ENCODE measurements at places on chromosomes 16 and 17.

- no peak for DNase-seq
These were observed 35.6 kb downstream of the DHRS7B start for GRCh38 chr17:21162394-21162775.

DNA sequence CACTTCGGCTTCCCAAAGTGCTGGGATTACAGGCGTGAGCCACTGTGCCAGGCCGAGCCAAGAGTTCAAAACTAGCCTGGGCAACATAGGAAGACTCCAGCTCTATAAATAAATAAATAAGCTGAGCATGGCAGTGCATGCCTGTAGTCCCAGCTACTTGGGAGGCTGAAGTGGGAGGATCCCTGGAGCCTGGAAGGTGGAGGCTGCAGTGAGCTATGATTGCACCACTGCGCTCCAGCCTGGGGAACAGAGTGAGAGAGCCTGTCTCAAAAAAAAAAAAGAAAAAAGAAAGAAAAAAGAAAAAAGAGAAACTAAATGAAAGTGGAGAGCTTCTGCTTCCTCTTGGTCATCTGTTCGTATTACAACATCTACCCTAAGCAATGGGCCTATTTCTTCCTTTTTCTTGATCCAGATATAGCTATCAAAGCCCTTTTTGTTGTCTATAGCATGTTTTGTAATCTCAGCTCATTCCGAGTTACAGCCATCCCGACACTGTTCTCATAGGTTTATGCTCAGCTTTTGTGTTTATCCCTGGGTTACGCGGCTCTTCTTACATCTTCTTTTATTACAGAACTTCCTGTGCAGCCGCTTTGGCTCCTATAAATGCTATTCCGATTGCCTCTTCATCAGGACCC is 14.1 kb upstream of the MAPK3 start:
- DNase-seq, result no peak

- DNase-seq, result no peak
These were observed 10.8 kb downstream of the THRA start for GRCh38 chr17:40073454-40074174.

DNA sequence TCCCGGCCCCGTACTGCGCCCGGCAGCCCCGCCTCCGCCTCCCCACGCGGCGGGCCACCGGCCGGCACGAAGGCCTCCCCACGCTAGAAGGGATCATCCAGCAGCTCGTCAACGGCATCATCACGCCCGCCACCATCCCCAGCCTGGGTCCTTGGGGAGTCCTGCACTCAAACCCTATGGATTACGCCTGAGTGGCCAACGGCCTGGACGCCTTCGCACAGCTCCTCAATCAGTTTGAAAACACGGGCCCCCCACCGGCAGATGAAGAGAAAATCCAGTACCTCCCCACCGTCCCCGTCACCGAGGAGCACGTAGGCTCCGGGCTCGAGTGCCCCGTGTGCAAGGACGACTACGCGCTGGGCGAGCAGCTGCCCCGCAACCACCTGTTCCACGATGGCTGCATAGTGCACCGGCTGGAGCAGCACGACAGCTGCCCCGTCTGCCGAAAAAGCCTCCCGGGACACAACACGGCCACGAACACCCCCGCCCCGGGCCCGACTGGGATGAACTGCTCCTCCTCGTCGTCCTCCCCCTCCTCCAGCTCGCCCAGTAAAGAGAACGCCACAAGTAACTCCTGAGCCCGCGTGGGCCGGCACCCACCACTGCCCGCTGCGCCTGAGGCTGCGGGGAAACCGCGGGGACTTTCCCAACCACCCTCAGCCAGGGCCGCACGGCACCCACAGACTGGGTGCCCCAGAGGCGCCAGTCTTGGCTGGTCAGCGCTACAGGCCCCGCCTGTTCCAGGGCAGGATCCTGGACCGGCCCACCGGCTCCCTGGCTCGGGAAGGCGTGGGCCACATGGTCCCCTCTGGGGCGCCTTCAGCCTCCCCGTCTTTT is 39.0 kb upstream of the AKAP1 start:
- DNase-seq, result no peak

DNA sequence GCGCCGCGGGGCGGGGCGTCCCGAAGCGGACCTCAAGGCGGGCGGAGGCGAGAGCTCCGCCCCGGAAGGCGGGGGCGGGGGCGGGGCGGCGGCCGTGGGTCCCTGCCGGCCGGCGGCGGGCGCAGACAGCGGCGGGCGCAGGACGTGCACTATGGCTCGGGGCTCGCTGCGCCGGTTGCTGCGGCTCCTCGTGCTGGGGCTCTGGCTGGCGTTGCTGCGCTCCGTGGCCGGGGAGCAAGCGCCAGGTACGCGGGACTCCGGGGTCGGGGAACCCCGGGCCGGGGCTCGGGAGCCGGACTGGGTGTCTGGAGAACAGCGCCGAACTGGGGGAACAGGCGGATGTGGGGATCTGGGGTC is at the start of gene TNFRSF12A:
Gene TNFRSF12A, plus strand, starts transcription at position 122 of the 357 bp plus-strand sequence. Its CDS starts 30 bp downstream, at position 152.
- peak; percentile 87 for DNase-seq

GRCh38 chr17:49459401-49459984 is 35.6 kb upstream of the NGFR start:
- no peak for DNase-seq

DNA sequence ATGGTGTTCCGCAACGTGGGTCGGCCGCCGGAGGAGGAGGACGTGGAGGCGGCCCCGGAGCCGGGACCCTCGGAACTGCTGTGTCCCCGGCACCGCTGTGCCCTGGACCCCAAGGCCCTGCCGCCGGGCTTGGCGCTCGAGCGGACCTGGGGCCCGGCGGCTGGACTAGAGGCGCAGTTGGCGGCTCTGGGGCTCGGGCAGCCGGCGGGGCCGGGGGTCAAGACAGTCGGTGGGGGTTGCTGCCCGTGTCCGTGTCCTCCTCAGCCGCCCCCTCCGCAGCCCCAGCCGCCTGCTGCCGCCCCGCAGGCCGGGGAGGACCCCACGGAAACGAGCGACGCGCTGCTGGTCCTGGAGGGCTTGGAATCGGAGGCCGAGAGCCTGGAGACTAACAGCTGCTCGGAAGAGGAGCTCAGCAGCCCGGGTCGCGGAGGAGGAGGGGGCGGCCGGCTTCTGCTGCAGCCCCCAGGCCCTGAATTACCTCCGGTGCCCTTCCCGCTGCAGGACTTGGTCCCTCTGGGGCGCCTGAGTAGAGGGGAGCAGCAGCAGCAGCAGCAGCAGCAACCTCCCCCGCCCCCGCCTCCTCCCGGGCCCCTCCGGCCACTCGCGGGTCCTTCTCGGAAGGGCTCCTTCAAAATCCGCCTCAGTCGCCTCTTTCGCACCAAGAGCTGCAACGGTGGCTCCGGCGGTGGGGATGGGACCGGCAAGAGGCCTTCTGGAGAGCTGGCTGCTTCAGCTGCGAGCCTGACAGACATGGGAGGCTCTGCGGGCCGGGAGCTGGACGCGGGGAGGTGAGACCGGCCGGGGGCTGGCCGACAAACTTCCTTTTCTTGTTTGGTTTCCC is 821 bp downstream of the SOCS7 start:
- DNase-seq, result peak; percentile 22

GRCh38 chr17:73492821-73493814 is 151.1 kb downstream of the SDK2 start:
- no peak for DNase-seq

- DNase-seq, result no peak
These were observed 135.7 kb upstream of the ZFHX3 start for GRCh38 chr16:73183611-73184092.

- DNase-seq, result no peak
These were observed 161.5 kb upstream of the SALL1 start for GRCh38 chr16:51312363-51313150.

- DNase-seq, result no peak
These were observed 1.7 kb upstream of the SGCA start for GRCh38 chr17:50163843-50164696.

DNA sequence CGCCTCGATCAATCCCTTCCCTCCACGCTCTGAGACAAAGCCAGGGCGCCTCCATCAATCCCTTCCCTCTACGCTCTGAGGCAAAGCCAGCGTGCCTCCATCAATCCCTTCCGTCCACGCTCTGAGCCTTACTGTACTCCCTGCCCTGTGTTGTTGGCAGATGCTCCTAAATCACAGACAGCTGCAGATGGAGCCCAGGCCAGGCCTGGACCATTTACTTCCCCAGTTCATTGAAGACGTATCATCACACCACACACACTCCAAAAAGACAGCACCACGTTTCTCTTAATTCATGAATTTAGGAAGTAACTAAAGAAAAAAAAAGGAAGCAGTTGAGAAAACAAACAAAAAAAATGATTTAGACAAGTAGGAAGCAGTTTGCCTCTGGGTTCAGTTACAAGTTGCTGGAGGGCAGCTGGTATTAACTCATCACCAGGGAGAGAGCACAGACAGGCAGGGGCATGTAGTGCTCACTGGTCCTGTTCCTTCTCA is 7.4 kb upstream of the CD300LD start:
- DNase-seq, result no peak

DNA sequence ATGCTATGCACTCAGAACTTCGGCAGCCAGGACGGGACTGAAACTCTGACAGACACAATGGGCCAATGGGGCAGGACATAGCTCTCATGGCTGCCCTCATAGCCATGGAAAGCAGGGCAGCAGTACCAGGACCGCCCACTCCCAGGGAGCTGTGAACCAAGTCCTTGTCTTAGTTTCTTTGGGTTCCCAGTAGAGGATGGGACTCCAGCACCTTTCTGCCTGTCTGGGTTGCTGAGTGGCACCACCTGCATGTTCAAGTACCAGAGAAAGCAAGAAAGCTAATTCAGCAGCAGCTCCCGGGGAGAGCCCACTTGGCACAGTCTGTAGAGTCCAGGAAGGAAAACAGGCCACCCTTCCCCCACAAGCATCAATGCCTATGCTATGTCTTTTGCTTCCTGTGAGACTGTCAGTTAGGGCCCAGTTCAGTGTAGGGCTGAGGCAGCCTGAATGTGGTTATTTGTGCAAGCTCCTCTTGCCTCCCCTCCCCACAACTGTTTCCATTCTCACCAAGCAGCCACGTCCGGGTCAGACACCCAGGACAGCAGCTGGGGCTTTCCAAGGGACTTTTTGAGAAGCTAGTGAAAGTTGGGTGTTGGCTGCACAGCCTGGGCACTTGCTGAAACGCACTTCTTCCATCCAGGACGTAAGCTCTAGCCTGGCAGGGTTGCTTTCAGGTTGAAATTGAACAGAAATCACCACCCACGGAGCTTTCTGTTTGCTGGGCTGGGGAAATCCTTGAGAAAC is 7.8 kb downstream of the SUPT4H1 start:
- no peak for DNase-seq

- no peak for DNase-seq
These were observed 373.5 kb downstream of the KCNJ2 start for GRCh38 chr17:70542876-70543275.

DNA sequence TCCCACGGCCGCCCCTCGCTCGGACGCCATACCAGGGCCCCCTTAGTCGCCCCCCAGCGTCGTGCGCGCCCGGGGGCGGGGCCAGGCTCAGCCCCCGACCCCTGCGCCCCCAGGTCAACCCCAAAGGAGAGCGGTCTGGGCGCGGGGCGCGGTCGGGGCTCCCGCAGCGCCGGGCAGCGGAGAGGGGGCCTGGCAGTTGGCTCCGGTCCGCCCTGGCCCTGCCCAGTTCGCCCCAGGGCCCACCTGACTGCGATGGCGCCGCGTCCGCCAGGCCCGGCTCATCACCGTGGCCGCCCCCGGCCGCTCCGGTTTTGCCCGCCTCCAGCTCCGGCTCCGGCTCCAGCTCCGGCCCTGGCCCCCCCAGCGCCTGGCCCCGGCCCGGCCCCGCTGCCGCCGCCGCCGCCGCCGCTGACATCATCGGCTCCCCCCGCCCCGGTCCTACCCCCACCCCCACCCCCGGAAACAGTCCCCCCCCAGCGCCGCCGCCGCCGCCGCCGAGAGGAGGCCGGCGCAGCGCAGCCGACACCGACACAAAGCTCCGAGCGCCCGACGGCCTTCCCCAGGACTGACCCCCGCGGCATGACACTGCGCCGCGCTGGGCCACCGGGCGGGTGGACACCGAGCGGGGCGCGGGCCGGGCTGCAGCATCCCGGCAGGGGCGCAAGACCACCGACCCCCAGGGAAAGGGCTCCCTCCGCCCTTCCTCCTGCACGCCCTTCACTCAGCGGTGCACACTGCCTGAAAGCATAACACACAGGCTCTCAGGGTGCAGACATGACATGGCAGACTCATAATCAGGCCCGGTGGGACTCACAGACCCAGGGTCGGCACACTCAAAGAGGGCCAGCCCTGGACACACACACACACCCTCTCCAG is at the start of gene ZBTB4:
Gene ZBTB4, minus strand, starts transcription at position 419 of the 876 bp plus-strand sequence. CDS start 12,830 bp downstream, outside the sequence.
- DNase-seq, result peak; percentile 55

DNA sequence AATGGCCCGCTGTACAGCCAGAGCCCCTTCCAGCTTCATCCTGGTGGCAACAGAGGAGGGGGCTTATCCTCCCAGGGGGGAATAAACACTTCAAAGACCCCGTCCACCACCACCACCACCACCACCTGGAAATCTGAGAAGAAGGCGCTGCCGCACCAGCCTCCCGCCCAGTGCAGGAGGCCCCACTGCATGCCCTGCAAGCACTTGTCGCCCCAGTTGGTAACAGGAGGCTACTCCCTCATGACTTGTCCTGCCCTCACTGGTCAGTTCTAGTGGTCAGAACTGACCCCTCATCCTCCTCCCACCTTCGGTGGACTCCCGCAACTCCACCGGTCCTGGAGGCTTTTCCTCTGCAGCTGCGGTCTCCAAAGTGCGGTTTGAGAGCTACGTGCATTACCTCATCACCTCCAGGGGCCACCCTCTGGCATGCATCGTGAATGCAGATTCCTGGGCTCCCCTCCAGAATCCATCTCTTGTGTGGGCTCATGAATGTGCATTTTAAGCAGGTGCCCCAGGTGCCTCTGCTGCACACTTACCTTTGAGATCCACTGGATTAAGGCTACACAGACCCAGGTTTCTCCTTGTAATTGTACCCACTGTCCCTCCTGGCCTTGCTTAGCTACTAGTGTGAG is 71.8 kb downstream of the SRCIN1 start:
- DNase-seq, result no peak

- no peak for DNase-seq
These were observed 7.6 kb downstream of the EME1 start for GRCh38 chr17:50380369-50381259.

All from ACHN (cell line).